Hematopoietic multipotent progenitor cell treated with erythropoietin and hydrocortisone succinate and interleukin-3 and kit ligand, for 4 days (in vitro differentiated cells): ENCODE measurements at places on chromosomes 11 and 22.
A peak's percentile ranks its signal among the peaks of the same experiment; 100 is the strongest.

DNA sequence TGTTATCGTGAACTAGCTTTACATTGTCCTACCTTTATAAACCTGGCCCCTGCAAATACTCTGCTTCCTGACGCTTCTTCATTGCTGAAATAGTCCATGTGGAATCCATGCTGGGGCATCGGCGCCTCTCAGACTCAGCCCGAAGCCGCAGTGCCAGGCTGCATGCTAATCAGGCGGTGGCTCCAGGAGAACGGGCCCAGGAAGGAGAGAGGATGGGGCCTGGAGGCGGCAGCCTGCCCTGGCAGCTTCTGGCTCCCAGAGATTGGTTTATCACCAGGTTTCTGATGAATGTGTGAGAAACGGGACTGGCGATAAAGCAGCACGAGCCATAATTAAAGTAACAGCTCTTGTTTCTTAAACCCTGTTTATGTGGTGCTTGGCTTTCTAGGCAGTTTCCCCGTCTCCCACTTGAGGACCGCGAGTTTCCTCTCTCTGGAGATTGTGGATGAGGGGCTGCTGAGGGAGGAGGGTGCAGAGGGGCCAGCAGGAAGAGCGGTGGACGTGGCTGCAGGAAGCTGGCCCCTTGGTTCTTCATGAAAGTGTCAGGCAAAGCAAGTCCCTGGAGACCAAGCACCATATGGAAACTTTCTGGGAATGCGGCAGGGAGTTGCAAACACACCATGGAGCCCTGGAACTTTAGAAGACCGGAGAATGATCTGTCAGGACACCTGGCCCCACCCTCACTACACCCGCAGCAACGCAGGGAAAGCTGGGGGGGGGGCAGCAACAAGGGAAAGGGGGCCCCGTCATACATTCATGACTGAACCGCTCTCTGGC is 93.4 kb downstream of the NTM start:
- peak; percentile 18 for DNase-seq

DNA sequence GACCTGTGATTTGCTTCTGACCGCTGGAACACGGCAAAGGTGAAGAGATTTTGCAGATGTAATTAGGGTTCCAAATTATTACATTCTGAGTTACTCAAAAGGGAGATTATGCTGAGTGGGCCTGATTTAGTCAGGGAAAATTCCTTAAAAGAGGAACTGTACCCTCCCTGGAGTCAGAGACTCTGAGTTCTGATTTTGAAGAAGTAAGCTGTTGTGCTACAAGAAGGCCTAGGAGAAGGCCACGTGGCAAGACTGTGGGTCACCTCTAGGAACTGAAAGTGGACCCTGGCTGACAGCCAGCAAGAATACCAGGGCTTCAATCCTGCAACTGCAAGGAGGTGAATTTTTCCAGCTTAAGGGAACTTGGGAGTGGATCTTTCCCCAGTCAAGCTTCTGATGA is 45.3 kb downstream of the CHRDL2 start:
- DNase-seq = no peak

GRCh38 chr22:17086788-17087497 is 2.1 kb downstream of the IL17RA start:
- DNase-seq = no peak

- DNase-seq = no peak
Measured at GRCh38 chr11:80771017-80771416, 1330.2 kb upstream of the TENM4 start.
